NCI-H1436 (cell line): ENCODE measurements at places on chromosomes 7 and 10.

GRCh38 chr10:10794791-10795191 lies 222.9 kb upstream of the CELF2 start:
- no peak for DNase-seq

DNA sequence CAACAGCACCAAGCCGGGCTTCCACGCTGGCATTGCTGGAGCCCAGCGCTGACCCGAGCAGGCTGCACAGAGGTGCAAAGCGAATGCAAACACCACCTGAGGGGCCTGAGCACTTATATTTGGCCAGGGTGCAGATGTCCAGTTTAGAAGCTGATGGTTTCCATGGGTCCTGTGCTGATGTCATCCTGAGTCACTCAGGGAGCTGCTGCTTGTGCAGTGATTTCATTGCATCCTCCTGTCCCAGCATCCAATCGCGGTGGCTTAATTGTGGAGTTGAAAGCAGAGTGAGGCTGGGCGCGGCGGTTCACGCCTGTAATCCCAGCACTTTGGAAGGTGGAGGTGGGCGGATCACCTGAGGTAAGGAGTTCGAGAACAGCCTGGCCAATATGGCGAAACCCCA lies 410.2 kb upstream of the KLF6 start:
- DNase-seq, result no peak

GRCh38 chr10:34074051-34074450 lies 739.6 kb upstream of the NRP1 start:
- DNase-seq, result no peak

GRCh38 chr7:56097700-56098099 lies 4.9 kb upstream of the PHKG1 start:
- DNase-seq, result no peak

DNA sequence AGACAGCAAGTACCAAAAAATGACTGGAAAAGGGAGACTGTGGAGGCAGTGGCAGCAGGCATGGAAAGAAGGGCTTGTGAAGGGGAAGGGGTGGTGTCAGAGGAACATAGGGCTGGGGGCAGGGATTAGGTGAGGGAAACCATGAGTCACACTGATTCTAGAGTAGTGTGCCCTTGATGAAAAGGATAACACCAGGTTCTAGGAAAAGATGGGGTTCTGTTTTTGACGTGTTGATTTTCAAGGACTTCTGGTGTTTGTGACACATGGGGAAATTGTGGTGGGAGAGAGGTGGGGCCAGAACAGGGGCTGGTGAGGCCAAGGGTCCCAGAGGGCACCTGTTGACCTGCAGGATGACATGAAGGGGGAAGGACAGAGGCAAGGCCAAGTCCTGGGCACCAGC lies 57.1 kb downstream of the FIGNL1 start:
- DNase-seq, result no peak

DNA sequence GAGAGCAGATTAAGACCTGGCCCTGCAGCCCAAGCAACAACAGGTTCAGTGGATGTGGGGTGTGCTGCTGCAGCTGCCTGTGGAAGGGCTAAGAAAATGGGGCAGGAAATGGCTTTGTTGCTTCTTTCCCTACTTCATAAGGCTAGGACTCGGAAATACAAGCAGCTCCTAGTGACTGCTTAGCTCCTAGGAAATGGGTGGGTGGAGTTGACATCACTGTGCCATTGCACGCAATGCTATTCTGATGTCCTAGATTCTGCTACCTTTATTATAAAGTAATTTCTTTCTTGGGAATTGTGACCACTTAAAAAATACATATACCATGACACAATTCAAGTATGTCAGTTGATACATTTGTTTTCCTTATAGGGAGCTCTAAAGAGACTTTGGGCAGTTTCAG lies 155.8 kb downstream of the FANK1 start:
- DNase-seq, result no peak

DNA sequence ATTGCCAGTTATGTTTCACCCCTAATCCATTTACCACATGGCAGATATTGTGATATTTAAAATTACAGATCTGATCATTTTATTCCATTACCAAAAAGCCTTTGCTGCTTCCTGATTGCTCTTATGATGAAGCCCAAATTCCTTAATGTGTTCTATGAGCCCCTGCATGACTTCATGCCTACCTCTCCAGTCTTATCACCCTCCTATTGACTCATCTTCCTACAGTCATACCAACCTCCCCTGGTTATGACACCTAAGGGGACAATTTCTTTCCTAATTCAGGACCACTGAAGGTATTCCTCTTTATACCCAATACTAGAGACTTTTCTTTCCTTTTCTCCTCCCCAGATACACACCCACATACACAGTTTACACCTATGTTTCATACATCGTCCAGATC lies 36.0 kb downstream of the TES start:
- DNase-seq, result no peak

- DNase-seq, result no peak
Observed at GRCh38 chr7:99699946-99700345, 20.1 kb upstream of the CYP3A5 start.

DNA sequence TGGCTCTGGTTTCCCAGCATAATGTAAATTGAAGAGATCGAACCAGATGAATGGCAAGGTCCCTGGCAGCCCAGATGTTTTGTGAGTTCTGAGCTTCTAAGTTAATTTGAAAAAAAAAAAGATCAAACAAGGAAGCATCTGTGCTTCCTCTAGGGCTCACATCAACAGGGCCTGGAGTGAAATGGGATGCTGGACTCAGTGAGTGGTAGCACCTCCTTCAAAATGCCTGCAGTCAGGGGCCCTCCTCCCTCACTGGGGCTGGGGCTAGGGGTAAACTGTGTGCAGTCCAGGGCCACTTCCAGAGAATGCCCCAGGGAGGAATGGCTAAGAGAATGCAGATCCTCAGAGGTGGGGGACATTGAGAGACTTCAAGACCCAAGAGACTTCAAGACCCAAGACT lies 6.0 kb upstream of the CUEDC2 start:
- no peak for DNase-seq

GRCh38 chr7:157980774-157981173 lies 606.8 kb downstream of the PTPRN2 start:
- DNase-seq, result no peak
